ENCODE measurements at places on chromosomes 13 and 19. TPM values are rescaled to one million over a fixed set of nuclear protein-coding genes. Genes with fewer than 3 reads are reported as not detected.

GRCh38 chr13:112820318-112820717 is 130.5 kb downstream of the ATP11A start:
- no peak for DNase-seq

GRCh38 chr19:18415178-18415867 is 3.9 kb upstream of the SSBP4 start:
- peak; percentile 89 for DNase-seq

GRCh38 chr13:21538280-21538679 is 65.7 kb downstream of the MICU2 start:
- no peak for DNase-seq

The CERS1 gene
- total RNA-seq = not detected

GRCh38 chr19:4493104-4493928 is 21.2 kb downstream of the HDGFL2 start:
- no peak for DNase-seq

The SHISA2 gene
- not detected for total RNA-seq

The KLF5 gene
- total RNA-seq = 1.3 TPM

GRCh38 chr19:51342631-51343569 is 961 bp upstream of the VSIG10L start:
- DNase-seq = no peak

The C19orf38 gene
- total RNA-seq = not detected

GRCh38 chr19:5825178-5825577 is 14.3 kb downstream of the FUT6 start:
- DNase-seq = no peak

DNA sequence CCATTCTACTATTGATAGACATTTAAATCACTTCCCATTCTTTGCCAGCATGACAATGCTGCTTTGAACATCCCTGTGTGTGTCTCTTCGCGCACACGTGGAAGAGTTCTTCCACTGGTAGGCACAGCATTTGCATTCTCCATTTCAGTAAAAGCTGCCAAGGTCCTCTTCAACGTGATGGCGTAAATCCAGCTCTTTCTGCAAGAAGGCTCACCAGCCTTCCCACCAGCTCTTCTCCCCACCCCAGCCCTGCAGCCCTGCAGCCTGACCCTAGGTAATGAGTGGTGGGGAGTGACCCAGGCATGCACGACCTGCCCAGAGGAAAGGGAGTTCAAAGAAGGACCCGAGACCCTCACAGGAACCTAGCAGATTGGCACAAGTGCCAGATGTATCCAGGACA is 31.7 kb upstream of the FFAR2 start:
- DNase-seq = no peak

- DNase-seq = no peak
Measured at GRCh38 chr19:18226956-18227780, 930 bp upstream of the PDE4C start.

The PLPP2 gene
- 55.3 TPM for total RNA-seq

GRCh38 chr19:54462047-54462654 is 1.4 kb downstream of the LENG9 start:
- no peak for DNase-seq
